ENCODE measurements at places on chromosomes 2 and 18.

- DNase-seq = no peak
These were observed 221.0 kb downstream of the MTX2 start for GRCh38 chr2:176490061-176490861.

DNA sequence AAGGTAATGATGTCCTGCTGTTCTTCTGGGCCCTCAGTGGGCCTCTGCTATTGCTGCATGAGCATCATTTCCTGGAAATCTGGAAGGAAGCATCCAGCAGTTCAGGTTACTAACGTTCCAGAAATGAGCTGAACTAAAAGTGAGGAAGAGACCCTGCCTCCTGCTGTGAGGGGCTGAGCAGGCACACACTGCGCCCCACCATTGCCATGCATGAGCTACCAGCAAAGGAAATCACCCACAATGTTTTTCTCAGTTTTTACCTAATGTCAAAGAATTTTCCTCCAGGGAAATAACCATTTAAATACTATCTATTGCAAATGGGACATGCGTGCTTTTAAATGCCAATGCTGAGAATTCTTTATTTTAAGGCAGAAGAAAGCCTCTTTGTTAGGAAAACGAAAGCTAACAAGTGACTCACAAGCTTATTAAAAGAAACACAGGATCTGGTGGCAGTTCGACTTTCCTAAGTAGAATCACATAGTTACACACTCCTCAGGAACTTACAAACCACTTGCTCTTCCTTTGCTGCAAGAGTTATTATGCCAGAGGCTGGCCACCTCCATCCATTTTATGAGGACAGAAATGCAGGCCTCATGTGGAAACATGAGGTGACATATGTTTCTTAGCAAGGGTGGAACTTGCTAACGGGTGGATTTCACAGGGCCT is 152.6 kb upstream of the TTC39C start:
- no peak for DNase-seq

GRCh38 chr2:113966832-113967231 is 76.9 kb downstream of the ACTR3 start:
- DNase-seq = no peak

DNA sequence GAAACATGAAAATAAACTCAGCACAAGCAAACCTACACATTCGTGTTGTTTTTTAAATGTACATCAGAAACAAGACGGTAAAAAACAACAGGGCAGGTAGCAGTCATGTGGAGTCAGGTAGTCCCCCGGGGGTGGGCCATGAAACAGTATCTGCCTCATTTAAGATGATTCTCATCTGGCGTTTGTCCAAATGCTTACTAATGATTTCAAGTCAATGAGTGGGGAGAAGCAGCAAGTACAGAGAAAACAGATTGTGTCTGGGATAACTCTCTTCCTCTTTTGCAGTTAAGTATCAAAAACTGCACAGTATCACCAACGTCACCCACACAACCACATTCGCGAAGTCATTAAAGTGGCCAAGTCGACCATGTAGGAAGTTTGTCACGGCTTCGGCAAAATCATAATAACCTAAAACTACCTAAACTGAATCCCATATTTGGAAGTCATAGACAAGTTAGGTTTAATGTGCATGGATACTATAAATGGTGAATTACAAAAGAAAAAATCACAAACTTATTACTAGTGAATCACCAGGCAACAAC is 1.3 kb downstream of the LAPTM4A start:
- no peak for DNase-seq

GRCh38 chr2:237165405-237166276 is 80.0 kb downstream of the COPS8 start:
- no peak for DNase-seq

- no peak for DNase-seq
These were observed 455.0 kb upstream of the ST6GAL2 start for GRCh38 chr2:107340955-107341354.

DNA sequence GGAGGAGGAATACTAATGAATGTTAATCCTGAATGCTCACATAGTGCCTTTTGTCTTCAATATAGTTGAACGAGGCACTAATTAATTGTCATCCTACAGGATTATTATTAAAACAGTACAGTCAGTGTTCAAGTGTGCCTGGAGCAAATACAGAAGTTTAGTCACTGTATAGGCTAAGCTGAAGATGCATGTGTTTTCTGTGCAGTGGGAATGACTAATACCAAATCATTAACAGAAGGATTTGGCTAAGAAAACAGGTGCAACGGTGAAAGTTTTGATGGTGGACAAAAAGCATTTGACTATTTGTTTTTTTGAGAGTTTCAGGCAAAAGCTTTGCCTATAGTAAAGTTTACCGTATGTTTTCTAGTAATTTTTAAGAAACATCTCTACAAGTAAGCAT is 62.8 kb downstream of the DCC start:
- no peak for DNase-seq

DNA sequence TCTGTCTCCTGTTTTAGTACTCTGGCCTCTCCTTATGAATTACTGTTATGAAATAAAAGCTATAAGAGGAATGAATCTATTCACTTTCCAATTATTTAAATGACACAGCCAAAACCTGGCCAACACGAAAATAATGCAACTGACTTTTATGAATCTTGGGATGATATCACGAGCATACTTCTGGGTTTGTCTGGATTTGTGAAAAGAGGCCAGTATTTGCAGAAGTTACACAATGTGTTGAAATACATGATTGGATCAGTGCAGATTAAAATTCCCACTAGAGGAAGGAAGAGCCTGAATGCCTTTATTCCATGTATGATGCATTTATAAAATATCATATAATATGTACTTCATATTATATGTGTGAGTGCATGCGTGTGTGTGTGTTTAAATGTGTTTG is 418.2 kb downstream of the GRB14 start:
- DNase-seq = no peak
